ENCODE measurements at places on chromosomes 12 and 14. TPM values are rescaled to one million over a fixed set of nuclear protein-coding genes. Genes with fewer than 3 reads are reported as not detected.

The SLC25A21 gene
- polyA plus RNA-seq = 1.8 TPM

The IKZF4 gene
- polyA plus RNA-seq = 6.4 TPM

The TAS2R8 gene
- polyA plus RNA-seq = not detected

The GPR84 gene
- not detected for polyA plus RNA-seq

The FOXG1 gene
- 28.3 TPM for polyA plus RNA-seq

The NYNRIN gene
- 6.4 TPM for polyA plus RNA-seq

The NINJ2 gene
- 26.6 TPM for polyA plus RNA-seq

The HOXC6 gene
- polyA plus RNA-seq = not detected

The FGD4 gene
- polyA plus RNA-seq = 1.6 TPM

The SELPLG gene
- polyA plus RNA-seq = 8.1 TPM

The TAS2R9 gene
- not detected for polyA plus RNA-seq

The RTL1 gene
- polyA plus RNA-seq = 0.15 TPM

The VRTN gene
- polyA plus RNA-seq = not detected

The GNS gene
- 79.2 TPM for polyA plus RNA-seq

The TMEM179 gene
- polyA plus RNA-seq = 69.2 TPM

The TCL1A gene
- not detected for polyA plus RNA-seq

The ARG2 gene
- 42.8 TPM for polyA plus RNA-seq

The HHIPL1 gene
- 3.1 TPM for polyA plus RNA-seq

The LRP6 gene
- polyA plus RNA-seq = 6.2 TPM

The SERPINA12 gene
- polyA plus RNA-seq = not detected

The HAL gene
- not detected for polyA plus RNA-seq

The ADAM21 gene
- polyA plus RNA-seq = not detected

The P2RX7 gene
- polyA plus RNA-seq = 4.8 TPM

Data from brain (organoid and tissue), 16 donors.